ENCODE measurements at places on chromosomes 16 and 17. TPM values are rescaled to one million over a fixed set of nuclear protein-coding genes. Genes with fewer than 3 reads are reported as not detected.

DNA sequence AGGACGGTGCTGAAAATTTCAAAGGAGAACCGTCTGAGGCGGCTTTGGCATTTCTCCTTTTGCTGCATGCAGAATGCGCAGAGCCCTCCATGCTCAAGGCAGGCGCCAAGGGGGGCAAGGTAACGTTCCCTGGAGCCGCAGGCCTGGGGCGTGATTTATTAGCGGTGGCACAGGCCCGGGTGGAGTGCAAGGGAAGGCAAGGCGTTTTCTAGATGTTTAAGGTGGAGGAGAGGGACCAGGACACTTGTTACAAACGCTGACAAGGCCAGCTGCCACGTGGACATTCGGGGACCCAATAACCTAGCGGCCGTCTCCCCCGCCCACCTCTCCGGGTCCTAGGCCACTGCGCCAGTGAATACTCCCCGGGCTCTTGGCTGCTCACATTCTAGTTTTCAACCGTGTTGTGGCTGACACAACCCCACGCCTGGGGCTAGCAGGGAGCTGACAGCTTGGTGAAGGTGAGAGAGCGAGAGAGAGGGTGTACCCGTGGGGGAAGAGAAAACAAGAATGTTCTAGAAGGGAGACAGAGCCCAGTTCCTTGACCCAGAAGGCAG, 250.1 kb downstream of the C16orf95 start:
- H3K4me3 ChIP-seq: no peak overlapping the region
- no peaks in the 10 kb centered on the region for H3K36me3 ChIP-seq
- H3K27me3 ChIP-seq: no peaks in the 10 kb centered on the region
- H3K4me1 ChIP-seq: no peaks in the 10 kb centered on the region
- no peak for DNase-seq

Gene KAT7
- 122 TPM for total RNA-seq

GRCh38 chr16:29674188-29674587, 4.8 kb upstream of the QPRT start:
- H3K4me3 ChIP-seq: no peak overlapping the region
- H3K36me3 ChIP-seq: no peaks in the 10 kb centered on the region
- H3K27me3 ChIP-seq: no peaks in the 10 kb centered on the region
- H3K27ac ChIP-seq: no peak overlapping the region
- peak; percentile 94 for DNase-seq

Gene RRAD
- total RNA-seq: 12.4 TPM

- H3K4me3 ChIP-seq: no peak overlapping the region
- no peaks in the 10 kb centered on the region for H3K27me3 ChIP-seq
- peak overlapping the region; percentile 65 for H3K27ac ChIP-seq
These were observed 121.9 kb upstream of the GSE1 start for GRCh38 chr16:85491058-85491771.

DNA sequence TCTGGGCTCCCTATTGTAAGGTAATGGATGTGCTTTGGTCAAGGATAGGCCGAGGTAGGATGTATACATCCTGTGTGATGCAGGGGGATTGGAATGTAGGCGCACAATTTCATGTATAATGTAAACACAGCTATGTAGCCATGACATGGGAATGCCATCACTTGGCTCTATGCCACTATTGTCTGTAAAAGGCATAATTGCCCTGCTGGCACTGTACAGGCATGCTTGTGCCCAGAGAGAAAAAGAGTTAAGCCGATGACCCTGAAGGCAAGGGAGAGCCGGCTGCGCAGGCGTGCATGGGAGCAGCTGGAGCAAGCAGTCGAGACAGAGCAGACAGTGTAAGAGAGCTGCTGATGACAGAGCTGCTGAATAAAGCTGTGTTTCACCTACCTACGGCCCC, 212.5 kb upstream of the CPHXL start:
- no peaks in the 10 kb centered on the region for H3K27me3 ChIP-seq
- no peak overlapping the region for H3K4me3 ChIP-seq
- no peak for DNase-seq
- no peaks in the 10 kb centered on the region for H3K4me1 ChIP-seq

- no peak overlapping the region for H3K4me3 ChIP-seq
- H3K27me3 ChIP-seq: no peaks in the 10 kb centered on the region
- no peaks in the 10 kb centered on the region for H3K36me3 ChIP-seq
- peak overlapping the region; percentile 84 for H3K27ac ChIP-seq
- H3K4me1 ChIP-seq: peaks cover 45% of the 10 kb centered on the region
- peak; percentile 60 for DNase-seq
These were observed 4.8 kb upstream of the PPP1R9B start for GRCh38 chr17:50155115-50155819.

Gene PITPNM3
- total RNA-seq: 6.7 TPM

Gene MPP2
- total RNA-seq: 25.8 TPM

DNA sequence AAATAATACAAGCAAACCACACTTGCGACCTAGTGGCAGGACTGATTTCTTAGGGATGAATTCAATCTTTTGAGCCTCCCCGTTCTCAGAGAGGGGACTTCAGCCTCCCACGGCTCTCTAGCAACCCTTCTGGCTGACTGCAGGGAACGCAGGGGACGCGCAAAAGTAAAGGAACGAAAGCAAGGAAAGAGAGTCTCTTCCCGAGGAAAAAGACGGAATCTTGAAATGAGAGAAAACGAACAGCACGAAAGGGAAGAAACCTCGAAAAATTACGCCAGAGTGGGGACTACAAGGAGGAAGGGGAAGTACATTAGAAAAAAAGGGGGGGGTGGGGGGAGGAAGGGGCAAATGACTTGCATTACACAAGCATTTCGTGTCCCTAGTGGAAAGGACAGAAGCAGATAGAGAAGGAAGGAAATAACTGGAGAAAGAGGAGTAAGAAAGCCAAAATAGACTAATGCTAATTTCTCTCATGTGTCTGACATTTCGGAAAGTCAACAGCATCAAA, 1.2 kb downstream of the GRB2 start:
- H3K4me1 ChIP-seq: peaks cover 11% of the 10 kb centered on the region
- H3K27ac ChIP-seq: peak overlapping the region; percentile 87
- no peaks in the 10 kb centered on the region for H3K27me3 ChIP-seq
- peak; percentile 76 for DNase-seq
- peak overlapping the region; percentile 71 for H3K4me3 ChIP-seq

Gene CD300A
- total RNA-seq: 2.0 TPM

- no peaks in the 10 kb centered on the region for H3K36me3 ChIP-seq
- no peaks in the 10 kb centered on the region for H3K27me3 ChIP-seq
- no peak overlapping the region for H3K4me3 ChIP-seq
- H3K4me1 ChIP-seq: no peaks in the 10 kb centered on the region
- no peak overlapping the region for H3K27ac ChIP-seq
These were observed 48.2 kb downstream of the CEP112 start for GRCh38 chr17:66143657-66144282.

DNA sequence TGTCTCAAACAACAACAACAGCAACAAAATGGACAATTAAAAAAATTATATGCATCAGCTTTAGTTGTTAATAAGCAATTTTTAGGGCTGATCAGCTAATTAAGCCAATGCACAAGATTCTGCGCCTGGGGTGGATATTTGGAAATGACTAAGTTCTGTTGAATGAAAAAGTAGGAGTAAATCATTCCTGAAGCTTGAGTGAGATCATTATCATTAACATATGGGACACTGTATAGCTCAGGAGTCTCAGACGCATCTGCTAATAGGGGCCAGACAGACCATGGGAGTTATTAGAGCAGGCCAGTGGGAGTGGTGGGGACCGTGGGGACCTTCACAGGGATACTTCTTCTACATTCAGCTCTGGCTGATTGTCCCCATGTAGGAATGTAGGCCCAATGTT, 22.8 kb downstream of the IRX5 start:
- H3K27ac ChIP-seq: no peak overlapping the region
- no peak overlapping the region for H3K4me3 ChIP-seq
- H3K36me3 ChIP-seq: no peaks in the 10 kb centered on the region

Gene IL17C
- 0.99 TPM for total RNA-seq

Gene CEMP1
- total RNA-seq: 5.4 TPM

Gene DECR2
- 56.1 TPM for total RNA-seq

DNA sequence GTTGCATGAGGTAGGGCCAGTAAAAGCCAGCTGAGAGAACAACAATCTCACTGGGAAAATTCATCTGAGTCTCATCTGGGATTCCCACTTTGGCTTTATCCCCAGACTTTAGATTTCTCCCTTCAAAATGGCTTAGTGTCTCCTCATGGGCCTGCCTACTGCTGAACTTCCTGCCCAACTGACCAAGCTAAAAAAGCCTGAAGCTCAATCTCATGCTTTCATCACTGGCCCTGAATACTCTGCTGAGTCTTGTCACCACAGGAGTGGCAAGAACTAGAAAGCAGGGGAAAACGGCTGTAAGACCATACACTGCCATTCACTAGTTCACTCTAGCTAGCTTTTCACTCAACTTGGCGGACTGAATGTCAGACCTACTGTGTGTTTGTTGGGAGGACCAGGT, 96.4 kb upstream of the NOG start:
- no peaks in the 10 kb centered on the region for H3K4me1 ChIP-seq
- DNase-seq: no peak
- H3K36me3 ChIP-seq: no peaks in the 10 kb centered on the region
- H3K4me3 ChIP-seq: no peak overlapping the region
- no peaks in the 10 kb centered on the region for H3K27me3 ChIP-seq

- H3K27me3 ChIP-seq: no peaks in the 10 kb centered on the region
- no peaks in the 10 kb centered on the region for H3K4me1 ChIP-seq
- DNase-seq: no peak
- no peaks in the 10 kb centered on the region for H3K36me3 ChIP-seq
- H3K27ac ChIP-seq: no peak overlapping the region
These were observed 29.8 kb downstream of the CDRT15 start for GRCh38 chr17:14206891-14207290.

GRCh38 chr16:15059324-15059723, 3.5 kb upstream of the NTAN1 start:
- no peaks in the 10 kb centered on the region for H3K36me3 ChIP-seq
- H3K4me3 ChIP-seq: no peak overlapping the region
- H3K4me1 ChIP-seq: no peaks in the 10 kb centered on the region
- no peak for DNase-seq
- H3K27ac ChIP-seq: no peak overlapping the region

GRCh38 chr17:81992306-81993102, 15.1 kb downstream of the ASPSCR1 start:
- no peaks in the 10 kb centered on the region for H3K27me3 ChIP-seq
- H3K4me1 ChIP-seq: no peaks in the 10 kb centered on the region
- H3K36me3 ChIP-seq: no peaks in the 10 kb centered on the region
- no peak for DNase-seq
- no peak overlapping the region for H3K27ac ChIP-seq

GRCh38 chr16:83481589-83481988, 326.2 kb upstream of the HSBP1 start:
- no peak overlapping the region for H3K4me3 ChIP-seq
- no peaks in the 10 kb centered on the region for H3K4me1 ChIP-seq
- no peaks in the 10 kb centered on the region for H3K36me3 ChIP-seq
- no peak overlapping the region for H3K27ac ChIP-seq

DNA sequence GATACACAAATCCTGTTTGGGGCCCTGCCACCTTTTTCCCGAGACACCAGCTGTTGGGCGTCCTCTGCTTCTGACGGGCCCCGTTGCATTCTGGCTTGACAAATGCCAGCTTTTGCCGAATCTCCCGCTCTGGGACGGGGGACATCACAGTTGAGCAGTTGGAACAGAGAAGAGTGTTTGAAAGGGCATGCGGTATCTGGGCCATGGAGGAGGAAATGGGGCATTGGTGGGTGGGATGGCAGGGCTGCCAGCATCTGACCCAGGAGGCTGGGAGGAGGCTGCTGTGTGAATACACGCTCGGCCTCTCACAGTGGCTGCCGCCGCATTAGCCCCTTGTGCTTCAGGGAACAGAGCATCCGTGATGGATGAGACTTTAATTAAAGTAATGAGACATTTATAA, 184.3 kb upstream of the TNRC6C start:
- H3K27me3 ChIP-seq: no peaks in the 10 kb centered on the region
- H3K36me3 ChIP-seq: no peaks in the 10 kb centered on the region
- H3K4me3 ChIP-seq: no peak overlapping the region
- DNase-seq: no peak
- H3K4me1 ChIP-seq: peaks cover 1% of the 10 kb centered on the region
- no peak overlapping the region for H3K27ac ChIP-seq

DNA sequence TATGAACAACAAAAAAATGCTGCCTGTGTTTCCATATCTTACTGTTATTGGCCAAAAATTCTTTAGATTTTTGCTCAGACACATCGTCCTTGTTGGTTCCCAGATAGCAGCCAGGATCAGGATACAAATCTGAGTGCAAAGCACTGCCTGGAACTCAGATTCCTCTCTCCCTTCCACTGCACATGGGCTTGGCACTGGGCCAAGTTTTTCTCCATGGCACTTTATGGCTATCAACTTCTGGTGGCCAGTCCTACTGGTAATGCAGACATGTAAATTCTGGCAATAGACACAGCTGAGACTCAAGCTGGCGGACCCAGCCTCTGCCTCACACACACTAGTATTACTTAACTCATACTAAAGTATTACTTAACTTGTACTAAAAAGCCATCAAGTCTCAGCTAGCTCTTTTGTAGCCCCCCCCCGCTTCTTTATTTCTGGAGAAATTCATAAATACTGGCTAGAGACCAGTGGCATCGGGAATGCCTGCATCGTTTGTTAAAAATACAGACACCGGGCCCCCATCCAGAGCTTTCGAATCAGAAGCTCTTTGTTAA, 181.2 kb upstream of the COX10 start:
- DNase-seq: peak; percentile 23
- H3K36me3 ChIP-seq: no peaks in the 10 kb centered on the region
- no peaks in the 10 kb centered on the region for H3K4me1 ChIP-seq
- no peaks in the 10 kb centered on the region for H3K27me3 ChIP-seq
- H3K27ac ChIP-seq: no peak overlapping the region

GRCh38 chr17:52157603-52158449, 688 bp downstream of the CA10 start:
- no peaks in the 10 kb centered on the region for H3K27me3 ChIP-seq
- no peak for DNase-seq
- no peaks in the 10 kb centered on the region for H3K36me3 ChIP-seq
- H3K4me1 ChIP-seq: no peaks in the 10 kb centered on the region
- H3K27ac ChIP-seq: no peak overlapping the region

Measured in testis (tissue), 5 donors.